Renal pelvis (tissue), 12 donors: ENCODE measurements at places on chromosomes 3 and 15. TPM values are rescaled to one million over a fixed set of nuclear protein-coding genes. Genes with fewer than 3 reads are reported as not detected.

GRCh38 chr15:68699124-68699880 lies 120.5 kb downstream of the CORO2B start:
- DNase-seq: no peak

DNA sequence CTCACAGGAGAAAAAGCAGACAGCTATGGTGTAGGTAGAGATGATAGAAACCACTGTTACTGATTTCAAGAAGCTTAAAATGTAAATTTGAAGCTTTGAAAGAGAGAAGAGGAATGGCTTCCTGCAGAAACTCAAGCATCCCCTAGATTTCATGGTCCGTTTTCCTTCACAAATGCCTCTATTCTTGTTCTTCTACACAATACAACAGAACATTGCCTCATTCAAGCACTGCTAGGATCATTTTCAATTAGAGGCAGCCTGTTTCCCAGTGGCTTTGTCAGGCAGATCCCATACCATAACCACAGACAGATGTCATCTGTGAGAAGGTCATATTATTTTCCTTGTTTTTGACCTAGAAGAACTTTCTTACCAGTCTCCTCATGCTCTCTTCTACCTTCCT lies 77.9 kb upstream of the SPRED1 start:
- DNase-seq: no peak

DNA sequence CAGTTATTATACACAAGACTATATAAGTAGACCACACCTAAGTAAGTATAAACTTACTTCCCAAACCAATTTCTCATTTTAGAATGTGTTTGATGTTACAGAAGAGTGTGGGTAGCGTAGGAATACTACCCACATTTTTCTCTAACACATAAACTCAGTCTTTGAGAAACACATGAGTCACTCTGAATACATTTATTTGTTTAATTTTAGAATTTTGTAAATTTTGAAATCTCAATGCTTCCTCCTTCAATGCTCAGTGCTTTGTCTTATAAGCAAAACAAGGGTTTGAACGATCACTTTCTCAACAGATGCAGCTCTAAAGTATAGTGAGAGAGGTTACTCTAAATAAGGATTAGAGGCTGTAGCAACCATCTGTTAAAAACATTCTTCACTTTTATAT lies 700.8 kb downstream of the SI start:
- no peak for DNase-seq

GRCh38 chr15:48654801-48655200 lies 9.3 kb upstream of the FBN1 start:
- DNase-seq: no peak

B3GALNT1 gene
- 36.5 TPM for polyA plus RNA-seq

- no peak for DNase-seq
Measured at GRCh38 chr15:67138891-67139855, 73.8 kb downstream of the SMAD3 start.

DNA sequence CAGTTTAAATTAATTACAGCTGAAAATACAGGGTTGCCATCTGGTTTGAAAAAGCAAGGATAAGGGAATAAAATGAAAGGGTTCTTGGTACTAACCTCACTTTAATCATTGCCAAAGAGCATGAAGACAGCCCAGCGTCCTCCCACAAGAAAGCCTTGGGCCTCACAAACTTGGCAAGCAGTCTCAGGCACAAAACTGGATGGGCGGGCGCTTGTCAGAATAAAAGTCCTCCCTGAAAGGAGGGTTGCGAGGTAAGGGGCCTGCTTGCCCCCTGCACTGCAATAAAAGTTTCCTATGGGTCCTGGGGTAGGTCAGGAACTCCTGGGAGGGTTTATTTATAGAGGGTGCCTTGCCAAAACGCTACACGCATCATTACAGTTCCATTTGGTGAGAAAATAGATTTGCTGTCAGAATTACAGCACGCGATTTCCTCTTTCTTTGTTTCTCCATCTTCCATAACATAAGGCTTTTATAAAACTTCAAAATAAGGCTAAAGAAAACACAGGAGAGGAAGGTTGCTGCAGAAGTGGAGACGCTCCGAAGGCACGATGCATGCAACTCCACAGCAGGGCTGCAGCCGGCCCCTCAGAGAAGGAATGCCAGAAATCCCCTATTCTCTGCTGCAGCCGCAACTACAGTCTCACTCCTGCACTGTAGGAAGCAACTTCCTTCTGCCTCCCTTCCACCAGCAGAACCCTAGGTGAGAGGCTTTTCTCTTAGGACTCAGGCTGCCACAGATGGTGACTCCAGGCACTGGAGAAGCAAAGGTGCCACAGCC lies 61.3 kb downstream of the VGLL4 start:
- peak; percentile 87 for DNase-seq

DNA sequence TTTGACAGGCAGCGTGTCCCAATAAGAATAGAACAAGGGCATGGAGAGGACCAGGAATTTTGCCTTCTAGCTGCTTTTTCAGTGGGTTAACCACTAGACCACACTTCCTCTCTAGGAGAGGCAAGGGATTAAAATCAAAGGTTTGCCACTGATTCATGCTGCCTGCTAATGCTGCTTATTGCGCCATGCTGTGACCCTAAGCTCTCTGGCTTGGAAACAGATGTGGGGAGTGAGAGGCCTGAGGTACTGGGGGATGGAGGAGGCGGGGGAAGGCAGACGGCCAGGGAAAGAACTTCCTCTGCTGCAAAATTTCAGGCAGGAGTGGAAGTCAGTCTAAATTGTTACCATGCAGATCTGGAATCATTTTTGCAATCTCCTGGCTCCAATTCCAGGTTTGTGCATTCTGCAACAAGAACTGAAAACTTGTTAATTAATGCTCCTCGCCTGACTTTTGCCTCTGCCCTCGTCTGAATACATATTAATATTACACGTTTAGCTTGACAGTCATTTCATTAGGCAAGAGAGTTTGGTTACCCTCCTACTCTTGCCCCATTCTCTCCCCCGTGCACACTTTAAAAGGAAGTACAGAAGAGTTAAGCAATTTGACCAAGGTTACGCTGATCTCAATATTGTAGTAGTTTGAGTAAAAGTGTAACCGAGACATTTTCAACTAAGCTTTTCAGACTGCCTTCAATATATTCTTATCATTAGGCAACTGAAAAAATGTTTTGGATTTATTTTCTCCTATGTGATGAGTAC lies 121.7 kb upstream of the SPRED1 start:
- peak; percentile 30 for DNase-seq

- no peak for DNase-seq
Measured at GRCh38 chr3:188950832-188951489, 220.8 kb upstream of the TPRG1 start.

DNA sequence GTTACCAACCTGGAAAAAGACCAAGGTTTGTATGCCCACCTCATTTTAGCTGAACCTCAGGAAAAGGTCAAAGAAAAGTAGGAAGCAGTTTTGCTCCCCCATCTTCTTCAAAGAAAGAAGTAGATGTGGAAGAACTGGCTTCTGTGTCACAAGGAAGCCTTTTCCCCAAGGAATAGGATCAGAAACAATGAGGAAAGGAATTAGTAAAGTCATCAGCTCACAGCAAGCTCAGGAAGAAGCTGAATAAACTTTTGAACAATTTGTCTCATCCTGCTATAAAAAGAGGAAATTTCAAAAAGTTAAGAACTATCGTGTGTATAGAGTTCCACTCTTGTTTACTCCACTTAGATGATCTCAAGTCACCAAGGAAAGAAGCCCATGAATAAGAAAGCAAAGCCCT lies 174.2 kb downstream of the PDE8A start:
- no peak for DNase-seq

DNA sequence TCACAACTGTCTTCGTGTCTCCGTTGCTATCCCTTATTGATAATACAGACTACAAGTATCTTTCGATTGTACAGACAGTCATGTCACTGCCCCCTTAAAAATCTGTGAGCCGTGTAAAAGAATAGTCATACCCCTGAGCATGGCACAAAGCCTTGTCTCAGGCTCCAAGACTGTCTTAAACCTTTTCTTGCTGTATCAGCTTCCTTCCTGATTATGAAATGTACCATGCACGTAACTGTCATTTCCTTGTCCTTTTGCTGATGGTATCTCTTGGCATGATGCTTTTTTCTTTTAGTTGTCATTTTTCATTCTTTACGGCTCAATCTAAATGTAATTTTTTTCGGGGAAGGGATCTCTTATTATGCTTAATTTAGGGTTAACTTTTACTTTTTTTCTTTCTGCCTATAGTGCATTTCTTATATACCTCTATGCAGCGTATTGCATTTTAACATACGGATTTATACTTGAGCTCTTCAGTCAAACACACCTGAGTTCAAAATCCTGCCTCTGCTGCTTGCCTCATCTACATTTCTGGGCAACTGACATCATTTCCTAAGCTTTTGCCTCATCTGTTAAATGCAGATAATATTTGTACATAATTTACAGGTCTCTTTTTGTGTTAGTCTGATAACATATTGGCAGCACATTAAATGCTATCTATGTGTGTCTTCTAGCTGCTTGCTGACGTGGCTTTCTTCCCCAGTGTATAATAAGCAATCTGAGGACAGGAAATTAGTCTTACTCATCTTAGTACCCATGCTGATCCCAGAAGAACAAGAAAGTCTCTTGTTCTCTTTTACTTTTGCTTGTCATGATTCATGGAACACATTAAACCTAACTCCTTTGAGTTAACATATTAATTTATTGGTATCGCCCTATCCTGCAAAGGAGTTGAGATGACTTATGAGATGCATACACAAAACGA lies 57.3 kb downstream of the ROBO2 start:
- no peak for DNase-seq

GRCh38 chr3:67381667-67382272 lies 272.6 kb downstream of the SUCLG2 start:
- no peak for DNase-seq

USF3 gene
- 15.8 TPM for polyA plus RNA-seq

- no peak for DNase-seq
Measured at GRCh38 chr3:170132335-170132734, 49.2 kb downstream of the PHC3 start.

COL8A1 gene
- polyA plus RNA-seq: 6.0 TPM

GRCh38 chr3:50401978-50402595 lies 42.8 kb upstream of the TMEM115 start:
- no peak for DNase-seq

DNA sequence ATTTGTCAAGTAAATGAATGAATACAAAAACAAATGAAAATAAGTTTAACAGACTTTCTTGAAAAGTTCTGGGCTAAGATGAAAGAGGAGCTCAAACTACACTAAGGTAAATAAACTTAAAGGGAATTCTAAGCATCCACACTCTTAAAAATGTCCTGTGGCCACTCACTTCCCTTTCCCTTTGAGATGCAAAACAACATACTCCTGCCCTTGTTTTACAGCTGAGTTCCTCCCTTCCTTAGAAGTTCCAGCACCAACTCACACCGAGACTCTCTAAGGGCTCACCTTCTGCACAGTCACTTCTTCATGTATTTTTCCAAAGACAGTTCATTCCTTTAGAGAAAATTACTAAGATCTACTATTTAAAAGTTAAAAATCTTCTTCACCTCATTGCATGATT lies 123.3 kb upstream of the CMC1 start:
- DNase-seq: no peak

DNA sequence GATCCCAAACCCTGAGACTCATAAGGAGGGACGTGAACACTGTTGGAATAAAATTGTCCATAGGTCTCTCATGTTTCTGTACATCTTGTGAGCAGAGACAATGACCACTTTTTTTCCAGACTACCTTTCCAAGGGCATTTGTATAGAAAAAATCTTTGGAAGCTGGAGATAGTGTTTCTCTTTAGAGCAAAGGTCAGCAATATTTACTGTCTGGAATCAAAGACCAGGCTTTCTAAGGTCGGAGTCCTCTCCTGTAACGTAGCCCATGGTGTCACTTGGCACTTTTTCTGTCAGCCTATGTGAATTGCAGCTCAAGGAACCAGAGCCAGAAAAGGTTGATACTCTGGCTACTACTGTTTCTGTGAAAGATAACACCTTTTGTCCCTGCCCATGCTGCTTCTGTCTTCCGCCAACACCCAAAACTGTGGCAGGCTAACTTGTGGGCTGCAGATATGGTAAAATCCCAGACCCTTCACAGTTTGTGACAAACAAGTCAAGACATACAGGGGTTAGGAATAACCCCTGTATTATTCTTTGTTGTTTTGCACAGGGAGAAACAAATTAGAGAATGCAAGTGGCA lies 578.3 kb downstream of the GRM7 start:
- DNase-seq: no peak

GRCh38 chr15:66685638-66686150 lies 16.3 kb upstream of the SMAD6 start:
- DNase-seq: no peak

FBXL2 gene
- polyA plus RNA-seq: 25.3 TPM

GRCh38 chr15:70560617-70561328 lies 202.6 kb downstream of the UACA start:
- DNase-seq: no peak

CLDN16 gene
- polyA plus RNA-seq: 43.0 TPM

DNA sequence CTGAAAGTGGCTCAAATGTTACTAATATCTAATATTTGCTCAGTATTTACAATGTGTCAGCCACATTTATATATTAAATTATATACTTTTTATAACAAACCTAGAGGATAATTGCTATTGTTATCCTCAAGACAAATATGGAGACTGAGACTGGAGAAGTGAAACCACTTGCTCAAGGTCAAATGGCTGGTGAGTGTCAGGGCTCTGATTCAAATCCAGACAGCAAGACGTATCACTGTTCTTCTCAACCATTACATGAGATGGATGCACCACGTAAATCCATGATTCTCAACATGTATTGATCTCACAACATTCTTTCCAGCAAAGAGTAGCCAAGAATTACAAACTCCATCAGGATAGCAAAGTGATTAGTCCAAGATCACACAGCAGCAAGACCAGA lies 53.8 kb upstream of the CPB1 start:
- no peak for DNase-seq

GRCh38 chr15:45630917-45631691 lies 3.7 kb upstream of the SQOR start:
- DNase-seq: no peak

DNA sequence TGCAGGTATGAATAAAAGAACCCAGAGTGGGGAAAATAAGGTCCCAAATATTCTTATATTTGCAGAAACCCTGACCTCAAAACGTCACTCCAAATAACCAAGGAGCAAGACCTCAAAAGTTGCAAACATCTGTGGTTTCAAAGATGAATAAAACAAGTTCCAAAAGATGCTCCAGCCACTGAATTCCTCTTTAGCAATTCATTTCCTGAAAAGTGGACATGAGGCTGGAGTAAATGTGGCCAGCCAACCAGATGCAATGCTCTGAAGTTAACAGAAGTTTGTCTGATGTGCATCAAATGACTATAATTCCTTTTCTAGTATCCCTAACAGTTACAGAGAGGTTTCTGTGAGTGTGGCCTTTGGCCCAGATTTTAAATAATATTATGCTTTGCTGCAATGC lies 71.2 kb upstream of the WNT5A start:
- no peak for DNase-seq
